ENCODE measurements at places on chromosomes 6 and 20.
A peak's percentile ranks its signal among the peaks of the same experiment; 100 is the strongest.

GRCh38 chr6:69704916-69705315, 91.9 kb downstream of the LMBRD1 start:
- no peak for DNase-seq

- no peak for DNase-seq
Measured at GRCh38 chr6:162862941-162863340, 135.2 kb downstream of the PACRG start.

- DNase-seq, result peak; percentile 46
Measured at GRCh38 chr6:150894935-150895552, 29.5 kb downstream of the MTHFD1L start.

DNA sequence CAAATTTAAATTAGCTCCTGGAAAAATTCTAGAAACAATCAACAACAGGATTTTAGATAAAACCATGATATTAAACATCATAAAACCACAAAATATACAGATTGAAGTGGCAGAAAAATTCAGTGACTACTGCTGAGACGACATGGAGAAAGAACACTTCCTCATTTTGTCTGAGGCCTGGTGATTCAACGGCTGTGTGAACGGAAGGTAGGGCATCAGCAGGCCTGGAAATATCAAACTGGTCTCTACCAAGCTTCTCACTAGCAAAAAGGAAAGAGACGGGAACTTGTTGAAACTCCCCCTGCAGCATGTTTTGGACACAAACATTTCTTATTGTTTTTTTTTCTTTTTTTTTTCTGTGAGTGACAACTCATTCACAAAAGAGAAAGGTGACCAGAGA, 58.0 kb upstream of the AHI1 start:
- DNase-seq, result no peak

DNA sequence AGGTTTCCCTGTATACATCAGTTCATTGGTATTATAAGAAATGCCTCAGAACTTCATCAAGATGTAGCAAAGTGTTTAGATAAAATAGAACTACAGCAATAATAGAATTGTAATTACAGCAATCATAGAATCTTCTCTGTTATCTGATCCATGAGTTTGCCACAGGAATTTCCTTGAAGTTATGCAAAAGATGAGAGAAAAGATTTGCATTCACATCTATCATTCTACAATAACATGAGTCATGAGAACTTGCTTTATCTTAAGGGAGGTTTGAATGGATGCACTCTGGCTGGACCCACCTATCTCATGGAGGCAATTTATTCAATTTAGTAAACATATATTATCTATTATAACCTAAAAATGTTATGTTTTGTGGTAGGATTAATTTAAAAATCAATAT, 329.8 kb upstream of the EPHA7 start:
- no peak for DNase-seq

DNA sequence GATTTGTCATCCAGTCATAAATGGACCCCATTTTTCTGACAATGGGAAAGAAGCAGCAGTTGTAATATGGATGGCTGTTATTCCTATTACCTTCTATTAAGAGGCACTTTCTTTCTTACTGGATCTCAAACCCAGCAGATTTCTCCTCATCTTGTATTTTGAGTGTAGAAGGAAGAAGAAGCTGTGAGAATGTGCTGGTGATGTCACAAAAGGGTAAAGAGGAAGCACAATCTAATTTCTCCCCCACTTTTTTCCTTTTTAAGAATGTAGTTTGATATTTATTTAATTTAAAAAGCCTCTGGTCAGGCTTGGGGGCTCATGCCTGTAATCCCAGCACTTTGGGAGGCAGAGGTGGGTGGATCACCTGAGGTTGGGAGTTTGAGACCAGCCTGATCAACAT, 100.0 kb upstream of the JARID2 start:
- DNase-seq, result no peak

GRCh38 chr6:106547601-106548453, 81.5 kb downstream of the RTN4IP1 start:
- peak; percentile 49 for DNase-seq

GRCh38 chr6:64252256-64252655, 616.7 kb downstream of the PHF3 start:
- DNase-seq, result no peak

GRCh38 chr6:143950875-143951274, 57.2 kb downstream of the PLAGL1 start:
- DNase-seq, result no peak

DNA sequence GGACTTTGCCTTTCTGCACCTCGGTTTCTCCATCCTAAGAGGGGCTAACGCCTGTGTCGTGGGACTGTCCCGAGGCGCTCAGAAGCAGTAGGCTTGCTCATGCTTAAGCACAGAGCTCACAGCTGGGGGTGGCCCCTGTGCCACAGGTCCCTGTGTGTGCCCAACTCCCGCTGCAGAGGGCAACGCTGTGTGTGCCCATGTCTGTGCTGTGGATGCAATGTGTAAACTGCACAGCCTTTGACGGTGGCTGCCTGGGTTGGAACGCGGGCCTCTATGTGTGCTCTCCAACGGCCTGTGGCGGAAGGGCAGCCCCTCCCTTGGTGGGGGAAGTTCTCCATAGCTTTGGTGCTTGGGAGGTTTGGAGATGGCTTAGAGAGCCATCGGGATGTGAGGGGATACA, 10.7 kb upstream of the GATA5 start:
- DNase-seq, result no peak

- DNase-seq, result no peak
Measured at GRCh38 chr6:163021054-163021453, 293.3 kb downstream of the PACRG start.

- no peak for DNase-seq
Measured at GRCh38 chr6:15956205-15957106, 172.4 kb upstream of the MYLIP start.

- DNase-seq, result no peak
Measured at GRCh38 chr20:10504608-10504993, 69.5 kb downstream of the SLX4IP start.

GRCh38 chr6:13259393-13259792, 68.9 kb downstream of the TBC1D7 start:
- no peak for DNase-seq

DNA sequence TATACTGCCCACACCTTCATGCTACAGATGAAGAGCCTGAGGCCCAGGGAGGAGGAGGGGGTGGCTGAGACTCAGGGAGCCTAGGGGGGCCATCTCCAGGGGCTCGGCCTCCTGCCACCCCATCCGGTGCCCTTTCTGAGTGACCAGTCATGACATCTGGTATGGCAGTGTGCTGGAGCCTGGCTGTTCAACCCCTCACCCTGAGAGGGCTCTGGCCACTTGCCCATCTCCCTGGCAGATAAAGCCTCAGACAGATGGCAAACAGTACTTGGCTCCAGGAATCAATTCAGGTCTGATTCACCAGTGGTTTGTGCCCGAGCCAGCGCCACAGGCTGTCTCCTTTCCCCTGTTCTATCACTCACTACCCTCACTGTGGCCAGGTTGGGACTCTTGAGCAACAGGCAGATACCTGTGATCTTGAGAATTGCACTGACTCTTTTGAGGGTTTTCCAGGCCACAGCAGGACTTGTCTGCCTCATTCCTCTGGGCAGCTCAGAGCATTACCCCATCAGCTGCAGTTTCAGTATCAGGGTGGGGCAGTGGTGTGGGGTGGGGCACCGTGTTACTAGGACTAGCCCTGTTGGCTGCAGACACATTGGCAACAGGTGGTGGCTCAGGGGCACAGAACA, 22.8 kb downstream of the SRSF3 start:
- DNase-seq, result peak; percentile 32

DNA sequence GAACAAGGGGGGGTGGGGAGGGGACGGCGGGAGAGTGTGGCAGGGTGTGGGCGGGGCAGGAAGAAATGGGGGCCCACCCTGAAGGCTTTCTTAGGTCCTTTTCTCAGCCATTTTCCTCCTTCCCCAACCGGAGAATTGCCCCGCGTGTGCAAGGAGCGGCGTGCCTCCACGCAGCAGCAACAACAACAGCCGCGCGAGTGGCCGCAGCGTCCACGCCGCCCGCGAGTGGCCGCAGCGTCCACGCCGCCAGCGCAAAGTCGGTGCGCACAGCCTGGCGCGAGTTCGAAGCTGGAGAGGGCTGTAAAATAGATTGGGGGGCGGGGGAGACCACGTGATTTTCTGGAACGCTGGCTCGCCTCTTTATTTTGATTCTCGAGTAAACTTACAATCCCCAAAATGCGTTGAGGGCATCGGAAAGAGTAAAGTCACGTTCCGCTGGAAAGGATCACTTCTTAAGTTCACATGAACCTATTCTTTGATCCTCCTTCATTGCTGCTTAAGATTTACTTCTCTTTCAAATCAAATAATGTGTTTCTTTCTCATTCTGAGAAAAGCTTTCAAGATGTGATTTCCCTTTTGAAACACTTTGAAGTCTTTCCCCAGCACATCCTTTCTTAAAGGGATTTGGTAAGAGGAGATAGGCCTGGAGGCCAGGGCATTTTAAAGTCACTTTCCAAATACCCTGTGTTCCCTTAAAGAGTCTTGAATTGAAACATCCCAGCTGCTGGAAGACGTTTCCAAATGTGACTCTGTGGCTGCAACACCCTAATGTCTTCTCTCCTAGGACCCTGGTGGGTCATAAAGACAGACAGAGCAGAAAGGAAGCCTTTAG, 66.7 kb upstream of the ZNF217 start:
- peak; percentile 69 for DNase-seq

DNA sequence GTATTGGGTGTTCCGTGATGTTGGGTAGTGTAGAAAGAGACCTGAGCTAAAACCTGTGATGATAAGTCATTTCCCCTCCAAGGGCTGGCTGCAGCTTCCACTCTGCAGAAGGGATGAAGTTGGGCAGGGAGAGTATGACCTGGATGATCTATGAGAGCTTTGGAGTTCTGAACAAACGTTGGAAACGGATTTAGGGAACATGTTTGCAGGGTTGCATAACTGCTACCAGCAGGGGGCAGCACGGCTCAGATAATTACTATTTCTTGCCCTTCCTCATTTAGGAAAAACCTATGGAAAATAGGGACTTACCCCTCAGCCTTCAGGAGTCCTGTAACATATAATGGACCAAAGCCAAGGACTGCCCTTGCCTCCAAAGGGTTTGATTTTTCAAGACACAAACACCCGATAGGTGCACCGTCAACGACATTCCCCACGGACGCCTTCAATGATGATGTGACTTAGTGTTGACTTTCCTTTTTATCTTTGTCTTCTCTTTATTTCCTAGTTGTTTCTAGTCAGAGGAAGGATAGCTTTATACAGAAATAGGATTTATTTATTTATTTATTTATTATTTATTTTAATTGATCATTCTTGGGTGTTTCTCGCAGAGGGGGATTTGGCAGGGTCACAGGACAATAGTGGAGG, 164.9 kb upstream of the SASH1 start:
- DNase-seq, result peak; percentile 47

DNA sequence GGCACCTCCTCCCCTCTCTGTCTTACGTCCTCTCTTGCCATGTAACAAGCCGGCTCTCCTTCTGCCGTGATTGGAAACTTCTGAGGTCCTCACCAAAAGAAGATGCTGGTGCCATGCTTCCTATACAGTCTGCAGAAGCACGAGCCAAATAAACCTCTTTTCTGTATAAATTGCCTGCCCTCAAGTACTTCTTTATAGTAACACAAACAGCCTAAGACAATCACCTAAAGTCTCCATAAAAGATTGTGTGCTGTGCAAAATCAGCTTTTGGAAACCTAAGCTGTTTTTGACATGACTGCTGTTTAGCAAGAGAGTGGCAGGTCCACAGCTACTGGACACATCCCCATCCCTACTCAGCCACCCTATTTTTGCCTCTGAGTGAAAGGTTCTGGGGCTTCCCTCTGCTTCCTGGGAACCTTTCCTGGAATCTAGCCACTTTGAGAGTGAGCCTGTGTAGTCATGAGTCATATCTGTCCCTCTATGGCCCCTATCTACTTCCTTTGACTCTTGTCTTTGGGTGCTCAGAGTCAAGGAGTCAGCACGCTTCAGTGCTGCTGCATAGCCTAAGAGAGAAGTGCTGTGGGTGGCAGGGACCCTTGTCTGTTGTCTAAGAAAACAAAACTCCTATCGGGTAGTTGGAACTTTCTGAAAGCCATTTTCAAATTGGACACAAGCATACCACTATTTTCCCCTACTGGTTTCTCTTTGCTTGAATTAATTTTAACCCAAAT, 110.0 kb downstream of the PPP1R14C start:
- no peak for DNase-seq

- DNase-seq, result no peak
Measured at GRCh38 chr6:66825539-66825938, 1118.5 kb upstream of the EYS start.

DNA sequence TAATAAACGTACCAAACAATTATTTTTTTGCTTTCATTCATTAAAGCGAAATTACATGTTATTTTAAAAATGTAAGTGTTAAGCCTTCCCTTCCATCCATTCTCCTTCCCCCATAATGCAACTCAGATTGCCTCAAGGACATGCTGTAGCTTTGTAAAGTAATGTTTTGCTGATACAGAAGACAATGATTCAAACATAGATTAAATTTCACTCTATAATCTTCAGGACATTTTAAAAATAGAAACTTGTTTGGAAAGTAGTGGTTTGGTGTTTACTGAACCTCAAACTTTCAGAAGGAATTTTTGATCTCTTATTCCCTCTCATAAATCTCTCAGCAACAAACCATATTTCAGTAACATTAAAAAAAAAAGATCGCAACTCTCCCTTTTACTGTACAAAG, 350.9 kb upstream of the HSF2 start:
- DNase-seq, result no peak

GRCh38 chr20:9660236-9660868, 146.0 kb downstream of the LAMP5 start:
- DNase-seq, result no peak

GRCh38 chr6:146090474-146090873, 61.6 kb downstream of the GRM1 start:
- DNase-seq, result no peak

DNA sequence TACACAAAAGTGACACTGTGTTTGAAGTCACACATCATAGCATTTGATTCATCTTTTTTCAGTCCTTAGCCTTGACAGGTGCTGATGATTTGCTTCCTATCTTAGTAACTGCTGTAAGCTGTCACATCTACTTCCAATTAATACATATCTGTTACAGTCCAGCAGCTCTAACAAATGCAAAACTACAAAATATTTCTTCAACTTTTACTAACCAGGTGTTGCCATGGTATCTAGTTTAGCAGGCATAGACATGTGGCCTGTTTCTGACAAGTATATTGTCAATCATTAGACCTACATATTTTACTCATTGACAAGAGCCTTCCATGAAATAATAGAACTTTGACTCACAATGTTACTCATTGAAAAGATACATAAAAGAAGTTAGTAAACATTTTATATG, 1159.7 kb downstream of the GRIK2 start:
- no peak for DNase-seq

- DNase-seq, result no peak
Measured at GRCh38 chr6:159116343-159116742, 52.9 kb upstream of the FNDC1 start.

DNA sequence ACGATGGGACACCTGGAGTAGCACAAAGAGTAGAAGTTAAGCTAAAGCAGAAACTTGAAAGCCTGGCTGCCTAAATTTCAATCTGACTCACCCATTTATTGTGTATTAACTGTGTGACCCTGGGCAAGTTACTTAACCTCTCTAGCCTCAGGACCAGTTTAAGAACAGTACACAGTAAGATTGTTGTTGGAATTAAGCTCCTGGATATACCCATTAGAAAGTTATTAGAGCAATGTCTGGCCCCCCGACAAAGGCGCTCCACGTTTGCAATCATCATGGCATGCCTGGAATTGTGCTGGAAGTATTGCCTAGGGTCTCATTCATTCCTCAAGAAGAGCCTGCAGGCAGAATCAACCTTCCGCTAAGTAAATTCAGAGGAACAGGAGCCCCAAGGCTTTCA, 1.4 kb downstream of the SDC4 start:
- DNase-seq, result no peak

- no peak for DNase-seq
Measured at GRCh38 chr6:6851059-6851948, 256.5 kb upstream of the RREB1 start.

Measured in activated T-cell treated with anti-CD3 and anti-CD28 coated beads, Interleukin-2, amount 50 U/mL, for 24 hours (primary cell).